ENCODE measurements at places on chromosomes 6 and 20.

DNA sequence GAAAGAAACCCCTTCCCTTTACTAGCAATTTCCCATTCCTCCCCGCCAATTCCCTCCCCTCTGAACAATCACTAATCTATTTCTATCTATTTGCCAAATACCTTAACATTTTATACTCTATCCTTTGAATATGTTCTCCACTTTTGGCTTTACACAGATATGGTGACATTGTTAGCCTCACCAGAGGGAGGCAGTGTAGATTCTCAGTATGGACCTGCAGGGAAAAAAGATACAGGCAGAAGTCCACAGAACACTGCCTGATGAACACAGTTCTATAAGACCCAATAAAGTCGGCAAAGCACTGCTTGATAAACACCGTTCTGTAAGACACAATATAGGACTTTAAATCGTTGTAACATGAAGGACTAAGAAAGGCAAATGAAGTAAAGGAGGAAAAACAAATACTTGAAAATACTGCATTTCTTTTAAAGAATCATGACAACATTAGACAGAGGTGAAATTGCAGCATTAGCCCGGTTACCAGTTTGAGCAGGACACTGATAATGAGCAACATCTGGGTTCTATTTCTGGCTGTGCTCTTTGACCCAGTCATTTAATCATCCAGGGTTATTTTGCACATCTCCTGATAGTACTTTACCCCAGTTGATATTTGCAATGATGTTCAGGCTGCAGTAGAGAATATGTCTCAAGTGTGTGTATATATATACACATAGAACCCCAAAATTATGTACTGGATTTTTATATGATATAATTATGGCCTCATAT is 296.8 kb downstream of the UTRN start:
- DNase-seq, result peak; percentile 69

GRCh38 chr6:89268776-89269175 is 46.3 kb downstream of the GABRR2 start:
- peak; percentile 52 for DNase-seq

DNA sequence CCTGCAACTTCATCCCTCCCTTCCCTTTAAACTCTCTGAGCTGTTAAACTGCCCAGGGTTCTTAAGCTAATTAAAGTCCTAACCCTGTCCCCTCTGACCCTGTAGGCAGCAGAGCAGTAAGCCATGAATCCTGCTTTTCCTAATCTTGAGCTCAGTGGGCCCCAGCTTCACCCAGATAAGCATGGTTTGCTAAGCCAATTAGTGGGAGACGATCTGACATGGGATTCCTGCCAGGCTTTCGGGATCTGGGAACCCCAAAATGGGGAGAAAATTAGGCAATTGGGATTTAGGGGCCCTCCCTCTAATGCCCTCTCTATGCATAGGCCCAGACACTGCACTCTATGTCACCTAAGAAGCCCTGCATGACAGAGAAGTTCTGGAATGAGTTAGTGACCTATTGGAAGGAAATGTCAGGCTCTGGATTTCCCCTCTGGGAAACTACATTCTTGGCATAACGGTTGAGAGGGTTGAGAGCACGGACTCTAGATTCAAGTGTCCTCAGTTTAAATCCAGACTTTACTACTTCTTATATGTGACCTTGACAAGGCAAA is 4.6 kb downstream of the XKR7 start:
- DNase-seq, result peak; percentile 34

DNA sequence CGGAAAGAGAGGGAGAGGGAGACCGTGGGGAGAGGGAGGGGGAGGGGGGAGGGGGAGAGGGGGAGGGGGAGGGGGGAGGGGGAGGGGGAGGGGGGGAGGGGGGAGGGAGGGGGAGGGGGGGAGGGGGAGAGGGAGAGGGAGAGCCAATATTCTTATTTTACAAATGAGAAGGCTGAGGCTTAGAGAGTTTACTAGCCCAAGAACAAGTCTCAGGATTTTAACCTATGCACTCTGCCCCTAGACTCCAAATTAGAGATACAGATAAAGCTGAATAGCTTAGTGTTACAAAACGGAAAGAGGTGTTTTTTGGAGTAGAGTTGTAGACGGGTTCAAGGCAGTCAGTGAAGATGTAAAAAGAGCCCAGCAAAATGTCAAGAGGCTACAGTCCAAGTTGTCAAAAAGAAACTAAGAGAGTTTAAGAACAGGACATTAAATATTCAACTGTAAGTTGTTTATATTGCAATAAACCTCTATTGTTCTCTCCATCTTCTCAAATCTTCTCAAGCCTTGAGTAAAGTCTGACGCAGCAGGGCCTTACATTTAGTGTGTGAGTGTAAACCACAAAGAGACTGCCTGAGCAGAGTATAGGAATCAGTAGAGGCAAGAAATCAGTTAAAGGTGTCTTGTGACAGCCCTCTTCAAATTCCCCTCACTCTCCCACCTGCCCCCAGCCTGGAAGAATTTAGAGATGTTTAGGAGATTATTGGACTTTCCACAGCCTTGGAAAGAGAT is 34.9 kb upstream of the AKIRIN2 start:
- no peak for DNase-seq

GRCh38 chr20:19709635-19710335 is 48.3 kb upstream of the RIN2 start:
- DNase-seq, result no peak

DNA sequence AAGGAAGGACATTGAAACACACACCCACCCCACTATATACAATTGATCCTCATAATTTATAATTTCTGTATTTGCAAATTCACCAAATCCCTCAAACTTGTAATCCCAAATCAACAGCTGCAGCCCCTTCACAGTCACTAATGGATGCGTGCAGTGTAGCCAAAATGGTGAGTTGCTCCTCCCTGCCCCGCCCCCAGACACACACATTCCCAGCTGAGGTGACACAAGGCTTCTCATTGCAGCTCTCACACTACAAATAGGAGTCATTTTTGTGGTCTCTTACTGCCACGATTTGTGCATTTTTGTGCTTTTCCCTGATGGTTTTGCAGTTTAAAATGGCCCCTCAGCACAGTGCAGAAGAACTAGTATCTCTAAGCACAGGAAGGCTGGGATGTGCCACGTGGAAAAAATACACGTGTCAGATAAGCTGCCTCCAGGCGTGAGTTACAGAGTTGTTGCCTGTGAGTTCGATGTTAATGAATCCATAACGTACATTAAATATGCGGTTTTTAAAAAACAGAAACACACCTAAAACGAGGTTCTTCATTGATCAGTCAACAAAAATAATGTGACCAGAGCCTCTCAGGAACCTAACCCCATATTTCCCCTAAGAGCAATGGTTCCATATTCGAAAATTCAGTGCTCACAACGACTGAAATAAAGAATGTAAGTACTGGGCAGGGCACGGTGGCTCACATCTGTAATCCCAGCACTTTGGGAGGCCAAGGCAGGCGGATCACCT is 8.2 kb downstream of the ATP9A start:
- no peak for DNase-seq

DNA sequence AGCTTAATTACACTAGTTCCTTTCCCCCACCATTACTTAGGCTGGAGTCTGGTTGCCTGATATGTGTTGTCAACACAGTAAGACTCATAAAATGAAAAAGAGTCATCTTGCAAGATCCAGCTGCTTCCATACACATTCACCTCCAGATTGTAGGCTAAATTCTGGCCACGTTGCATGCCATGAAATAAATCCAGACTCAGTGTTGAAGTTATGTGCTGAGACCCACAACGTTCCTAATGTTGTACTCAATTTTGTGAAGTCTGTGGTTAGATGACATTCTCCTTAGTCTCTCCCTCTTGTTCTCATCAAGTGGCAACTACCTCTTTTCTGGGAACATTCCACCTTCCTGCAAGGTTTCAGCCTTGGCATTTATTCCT is 212.3 kb downstream of the LMBRD1 start:
- no peak for DNase-seq

DNA sequence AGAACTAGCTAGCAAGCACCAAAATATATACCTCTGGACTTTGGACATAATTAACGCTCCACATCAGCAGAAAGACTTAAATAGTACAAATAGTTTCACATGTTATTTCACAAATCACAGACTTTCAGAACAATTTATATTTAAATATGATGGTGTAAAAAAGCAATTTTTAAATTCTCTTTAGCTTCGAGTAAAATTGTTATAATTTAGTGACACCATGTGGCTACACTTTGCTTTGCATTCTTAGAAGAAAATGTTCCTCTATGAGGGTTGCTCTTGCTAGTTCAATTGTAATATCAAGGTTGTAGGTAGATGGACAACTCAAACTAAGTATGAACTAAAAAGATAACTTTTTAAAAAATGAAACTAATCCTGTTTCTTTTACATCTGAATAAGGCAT is 69.0 kb downstream of the BTBD9 start:
- peak; percentile 66 for DNase-seq

DNA sequence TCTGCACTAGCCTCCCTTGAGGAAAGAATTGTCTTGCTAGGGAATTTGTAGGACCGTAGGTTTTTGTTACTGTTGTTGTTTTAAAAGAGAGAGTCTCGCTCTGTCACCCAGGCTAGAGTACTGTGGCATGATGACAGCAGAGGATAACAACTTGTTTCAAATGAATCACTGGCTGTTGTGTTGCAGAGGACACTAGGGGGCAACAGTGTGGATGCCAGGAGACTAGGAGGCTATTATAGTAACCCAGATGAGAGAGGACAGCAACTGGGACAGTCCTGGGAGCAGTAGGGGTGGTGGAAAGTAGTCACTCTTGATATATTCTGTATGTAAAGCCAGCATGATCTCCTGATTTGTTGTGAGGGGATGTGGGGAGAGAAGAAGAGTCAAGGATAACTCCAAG is 41.8 kb upstream of the LAMA4 start:
- DNase-seq, result peak; percentile 74

DNA sequence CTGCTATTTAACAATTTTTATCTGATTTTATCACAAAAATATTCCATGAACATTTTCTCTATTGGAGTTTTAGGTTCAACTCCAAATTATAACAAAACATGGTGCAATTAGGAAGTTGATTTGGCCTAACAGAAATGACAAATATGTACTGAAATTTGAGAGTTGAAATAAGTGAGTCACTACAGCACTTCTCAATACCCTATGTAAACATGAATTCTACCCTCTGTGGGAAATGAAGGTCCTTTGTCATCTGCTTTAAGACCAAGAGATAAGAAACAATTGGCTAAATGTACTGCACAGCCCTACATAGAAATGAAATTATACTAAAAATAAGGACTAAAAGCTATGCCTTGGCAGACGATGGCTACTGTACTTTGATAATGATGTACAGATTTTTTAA is 86.2 kb upstream of the BEND6 start:
- peak; percentile 93 for DNase-seq

- DNase-seq, result peak; percentile 29
Measured at GRCh38 chr6:31659649-31660380, 763 bp downstream of the C6orf47 start.

- no peak for DNase-seq
Measured at GRCh38 chr6:33445119-33445603, 9.2 kb upstream of the ZBTB9 start.

GRCh38 chr6:168822376-168822775 is 381.4 kb downstream of the SMOC2 start:
- no peak for DNase-seq

- DNase-seq, result peak; percentile 48
Measured at GRCh38 chr20:58078741-58079522, 149.5 kb downstream of the ANKRD60 start.

DNA sequence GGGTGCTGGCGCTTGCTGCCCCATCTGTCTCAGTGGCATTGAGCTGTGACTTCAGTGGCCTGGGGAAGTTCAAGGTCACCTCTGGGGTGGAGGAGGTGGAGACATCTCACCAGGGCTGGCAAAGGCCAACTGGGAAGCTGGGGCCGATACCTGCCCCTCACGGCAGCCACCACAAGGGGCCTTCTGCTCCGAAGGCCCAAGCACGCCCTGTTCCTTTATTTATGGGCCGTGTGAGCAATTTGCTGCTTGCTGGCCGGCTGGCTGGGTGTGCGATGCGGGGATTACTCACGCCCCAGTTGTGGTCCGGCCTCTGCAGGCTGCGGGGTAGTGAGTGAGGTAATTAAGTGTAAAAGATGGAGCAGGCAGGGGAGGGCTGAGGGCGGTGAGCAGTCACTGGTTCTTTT is 13.2 kb upstream of the SCRT2 start:
- DNase-seq, result peak; percentile 4

- no peak for DNase-seq
Measured at GRCh38 chr6:156309017-156309416, 468.2 kb upstream of the ARID1B start.

GRCh38 chr6:105794239-105794638 is 291.9 kb upstream of the PRDM1 start:
- peak; percentile 52 for DNase-seq

GRCh38 chr20:50273601-50274491 is 83.2 kb downstream of the CEBPB start:
- DNase-seq, result no peak

DNA sequence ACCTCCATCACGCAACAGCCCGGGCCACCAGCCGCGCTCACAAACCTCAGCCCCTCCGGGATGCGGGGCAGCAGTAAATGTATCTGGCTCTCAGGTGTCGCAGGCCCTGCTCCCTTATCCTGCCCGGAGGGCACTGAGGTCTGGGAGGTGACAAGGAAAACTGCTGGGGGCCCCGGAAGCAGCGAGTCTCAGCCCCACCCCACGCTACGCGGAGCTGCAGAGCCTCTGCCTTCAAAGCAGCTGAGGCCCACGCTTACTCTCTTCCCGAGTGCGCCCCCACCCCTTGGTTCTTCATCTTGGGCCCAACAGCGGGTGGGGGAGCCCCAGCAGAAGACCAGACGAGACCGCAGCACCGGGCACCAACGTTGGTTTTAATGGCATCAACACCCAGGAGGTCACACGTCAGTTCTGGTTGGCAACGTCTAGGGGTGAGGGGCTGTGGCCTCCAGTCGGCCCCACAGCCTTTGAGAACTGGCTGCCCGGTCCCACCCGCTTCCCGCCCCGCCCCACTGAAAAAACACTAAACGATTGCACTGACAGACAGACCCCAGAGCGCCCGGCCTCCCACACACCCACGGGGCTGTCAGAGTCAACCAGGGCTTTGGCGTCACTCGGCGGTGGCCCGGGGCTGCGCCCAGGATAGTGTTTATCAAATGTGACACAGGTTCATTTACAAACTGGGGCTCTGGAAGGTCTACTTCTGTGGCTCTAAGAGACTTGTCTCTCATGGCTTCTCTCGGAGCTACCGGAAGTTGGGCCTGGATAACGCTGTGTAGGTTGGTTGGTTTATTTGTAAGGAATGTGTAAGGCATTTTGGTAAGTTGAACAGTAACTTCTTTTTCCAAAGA is 43.7 kb downstream of the DSTN start:
- DNase-seq, result no peak

All from choroid plexus epithelial cell (primary cell).